ENCODE measurements at places on chromosomes 13 and 19. TPM values are rescaled to one million over a fixed set of nuclear protein-coding genes. Genes with fewer than 3 reads are reported as not detected.

The CAMSAP3 gene
- 12.6 TPM for total RNA-seq

The ZNF835 gene
- total RNA-seq = 0.21 TPM

The PSG3 gene
- not detected for total RNA-seq

The ASF1B gene
- total RNA-seq = 35.2 TPM

The TEX101 gene
- not detected for total RNA-seq

The MEX3D gene
- 55.4 TPM for total RNA-seq

Measured in airway epithelial cell (primary cell).